ENCODE measurements at places on chromosomes 11 and 22. TPM values are rescaled to one million over a fixed set of nuclear protein-coding genes. Genes with fewer than 3 reads are reported as not detected.

DNA sequence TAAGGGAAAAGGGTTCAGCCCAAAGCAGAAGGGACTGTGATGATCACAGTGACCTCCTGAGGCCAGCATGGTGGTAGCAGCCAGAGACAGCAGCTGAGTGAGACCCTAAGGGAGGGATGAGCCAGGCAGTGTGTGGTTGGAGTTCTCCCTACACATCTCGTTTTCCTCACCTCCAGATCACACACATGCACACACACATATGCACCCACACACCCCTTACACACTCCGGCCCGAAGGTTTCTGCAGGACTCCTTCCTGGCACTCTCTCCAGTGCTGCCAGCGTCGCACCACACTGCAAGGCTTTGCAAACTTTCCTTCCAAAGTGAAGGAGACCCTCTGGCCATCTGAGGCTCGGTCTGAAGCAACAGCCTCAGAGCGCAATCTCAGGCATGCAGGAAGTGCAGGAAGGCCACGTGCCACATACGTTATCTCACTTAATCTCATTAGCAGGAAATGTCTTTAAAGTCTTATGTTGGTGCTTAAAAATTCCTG lies 26.9 kb upstream of the TP53I11 start:
- peak; percentile 49 for DNase-seq

- DNase-seq = no peak
Observed at GRCh38 chr11:118699506-118700220, 20.2 kb upstream of the TREH start.

GRCh38 chr22:44111562-44112155 lies 69.1 kb upstream of the PARVG start:
- no peak for DNase-seq

DNA sequence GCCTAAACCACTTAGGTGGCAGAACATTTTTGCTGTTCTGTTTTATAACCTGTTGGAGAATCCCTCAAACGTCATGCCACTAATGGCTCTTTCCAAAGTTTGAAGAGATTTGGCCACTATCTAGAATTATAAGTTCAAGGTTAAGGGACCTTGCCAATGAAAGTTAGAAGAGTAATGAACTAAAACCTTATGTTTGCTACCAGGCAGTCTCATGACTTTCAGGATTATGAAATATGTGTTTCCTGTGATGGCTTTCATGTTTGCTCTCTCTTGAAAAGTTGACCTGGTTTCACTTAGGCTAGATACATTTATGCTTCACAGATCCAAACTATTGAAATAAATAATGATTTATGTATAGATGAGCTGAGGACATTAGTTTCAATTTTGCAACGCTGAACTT lies 340.0 kb downstream of the LRRC4C start:
- no peak for DNase-seq

GRCh38 chr11:126350836-126351235 lies 4.7 kb upstream of the ST3GAL4 start:
- DNase-seq = no peak

GRCh38 chr22:48240148-48240934 lies 1477.9 kb downstream of the TBC1D22A start:
- peak; percentile 88 for DNase-seq

DNA sequence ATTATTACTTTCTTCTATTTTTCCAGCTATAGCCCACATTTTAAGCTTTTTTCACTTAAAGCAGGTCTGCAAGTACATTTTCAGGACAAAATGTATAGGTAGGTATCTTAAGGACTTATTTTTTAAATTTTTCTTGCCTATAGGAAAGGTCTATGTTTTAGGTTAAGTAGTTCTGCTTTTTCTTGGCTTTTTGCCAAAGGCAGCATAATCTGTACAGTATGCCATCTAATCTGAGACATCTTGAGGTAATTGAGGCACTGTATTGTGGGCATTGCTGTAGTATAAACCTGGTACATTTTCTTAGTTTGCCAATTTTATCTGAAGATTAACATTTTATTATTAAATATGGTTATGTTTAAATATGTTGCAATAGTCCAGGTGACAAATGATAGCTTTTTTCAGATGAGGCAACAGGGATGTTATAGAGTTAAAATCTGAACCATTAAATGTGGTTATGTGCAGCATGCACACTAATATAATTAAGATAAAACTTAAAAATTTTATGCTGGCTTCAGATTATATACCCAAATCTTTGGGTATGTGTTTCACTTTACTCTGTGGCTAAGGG lies 42.9 kb downstream of the QSER1 start:
- no peak for DNase-seq

GRCh38 chr11:61045271-61045670 lies 57.0 kb upstream of the CD5 start:
- no peak for DNase-seq

GRCh38 chr11:2769409-2770095 lies 69.8 kb upstream of the KCNQ1OT1 start:
- no peak for DNase-seq

DNA sequence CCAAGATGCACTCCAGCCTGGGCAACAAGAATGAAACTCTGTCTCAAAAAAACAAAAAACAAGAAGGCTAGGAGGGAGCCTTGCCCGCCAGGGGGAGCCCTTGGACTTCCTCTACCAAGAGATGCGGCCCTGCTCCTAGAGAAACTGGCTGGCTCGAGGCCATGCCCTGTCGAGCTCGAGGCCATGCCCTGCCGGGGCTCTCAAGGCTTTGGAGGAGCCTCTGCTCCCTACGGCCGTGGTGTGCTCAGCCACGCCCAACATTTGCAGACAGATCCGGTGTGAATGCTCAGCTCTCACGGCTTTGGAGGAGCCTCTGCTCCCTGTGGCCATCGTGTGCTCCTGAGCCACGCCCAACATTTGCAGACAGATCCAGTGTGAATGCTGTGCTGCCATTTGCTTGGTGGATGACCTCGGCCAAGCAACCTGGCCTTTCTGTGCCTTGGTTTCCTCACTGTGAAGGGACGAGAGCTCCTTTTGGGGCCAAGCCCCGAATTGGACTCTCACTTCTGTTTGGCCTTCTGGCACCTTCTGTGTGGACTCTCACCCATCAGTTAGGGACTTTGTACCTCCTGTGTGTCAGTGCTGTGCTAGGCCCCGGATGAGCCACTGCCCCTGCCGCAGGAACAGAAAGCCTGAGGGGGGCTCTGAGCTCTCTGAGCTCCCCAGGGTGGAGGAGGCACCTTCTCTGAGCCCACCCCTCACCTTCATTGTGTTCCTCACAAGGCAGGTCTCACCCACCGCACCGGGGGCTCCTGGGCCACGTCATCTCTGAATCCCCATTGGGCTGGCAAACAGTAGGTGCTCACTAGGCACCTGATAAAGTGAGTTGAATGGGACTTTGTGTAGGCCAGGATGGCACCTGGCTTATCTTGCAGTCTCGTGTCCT lies 14.1 kb downstream of the C11orf24 start:
- peak; percentile 94 for DNase-seq

DNA sequence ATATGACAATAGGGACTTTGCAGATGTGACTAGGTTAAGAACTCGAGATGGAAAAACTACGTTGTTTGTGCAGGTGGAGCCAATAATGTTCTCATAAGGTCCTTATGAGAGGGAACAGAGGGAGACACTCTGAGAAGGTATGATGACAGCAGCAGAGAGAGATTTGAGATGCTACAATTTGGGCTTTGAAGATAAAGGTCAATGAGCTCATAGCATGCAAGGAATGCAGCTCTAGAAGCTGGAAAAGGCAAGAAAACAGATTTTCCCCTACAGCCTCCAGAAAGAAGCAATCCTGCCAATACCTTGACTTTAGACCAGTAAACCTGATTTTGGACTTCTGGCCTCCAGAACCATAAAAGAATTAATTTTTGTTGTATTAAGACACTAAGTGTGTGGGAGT lies 21.1 kb downstream of the FAM76B start:
- no peak for DNase-seq

GRCh38 chr11:130725421-130726233 lies 190.7 kb downstream of the SNX19 start:
- DNase-seq = no peak

DNA sequence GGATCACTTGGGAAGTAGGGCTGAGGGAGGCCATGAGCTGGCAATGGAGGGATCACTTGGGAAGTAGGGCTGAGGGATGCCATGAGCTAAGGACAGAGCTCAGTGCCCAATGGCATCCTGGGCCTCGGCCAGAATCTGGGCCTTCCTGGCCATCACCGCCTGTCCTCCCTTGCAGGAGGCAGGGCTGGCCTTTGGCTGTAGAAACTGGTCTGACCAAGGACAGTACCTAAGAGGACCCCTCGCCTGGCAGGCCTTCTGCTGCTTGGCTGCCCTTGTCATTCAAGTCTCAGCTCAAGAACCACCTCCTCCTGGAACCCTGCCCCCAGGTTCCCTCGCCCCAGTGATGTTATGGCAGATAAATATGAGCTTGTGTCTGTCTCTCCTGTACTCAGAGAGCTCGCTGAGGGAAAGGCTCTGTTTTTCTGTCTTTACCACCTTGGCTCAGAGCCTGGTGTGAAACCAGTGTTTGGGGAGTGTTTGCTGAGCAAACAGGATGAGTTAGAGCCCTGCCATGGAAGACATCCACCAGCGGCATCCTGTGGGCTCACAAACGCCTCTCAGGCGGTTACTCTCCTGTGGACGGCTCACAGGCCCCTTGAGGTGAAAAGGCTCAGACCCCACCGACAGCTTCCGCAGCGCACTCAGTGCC lies 19.3 kb upstream of the RASL10A start:
- no peak for DNase-seq

DNA sequence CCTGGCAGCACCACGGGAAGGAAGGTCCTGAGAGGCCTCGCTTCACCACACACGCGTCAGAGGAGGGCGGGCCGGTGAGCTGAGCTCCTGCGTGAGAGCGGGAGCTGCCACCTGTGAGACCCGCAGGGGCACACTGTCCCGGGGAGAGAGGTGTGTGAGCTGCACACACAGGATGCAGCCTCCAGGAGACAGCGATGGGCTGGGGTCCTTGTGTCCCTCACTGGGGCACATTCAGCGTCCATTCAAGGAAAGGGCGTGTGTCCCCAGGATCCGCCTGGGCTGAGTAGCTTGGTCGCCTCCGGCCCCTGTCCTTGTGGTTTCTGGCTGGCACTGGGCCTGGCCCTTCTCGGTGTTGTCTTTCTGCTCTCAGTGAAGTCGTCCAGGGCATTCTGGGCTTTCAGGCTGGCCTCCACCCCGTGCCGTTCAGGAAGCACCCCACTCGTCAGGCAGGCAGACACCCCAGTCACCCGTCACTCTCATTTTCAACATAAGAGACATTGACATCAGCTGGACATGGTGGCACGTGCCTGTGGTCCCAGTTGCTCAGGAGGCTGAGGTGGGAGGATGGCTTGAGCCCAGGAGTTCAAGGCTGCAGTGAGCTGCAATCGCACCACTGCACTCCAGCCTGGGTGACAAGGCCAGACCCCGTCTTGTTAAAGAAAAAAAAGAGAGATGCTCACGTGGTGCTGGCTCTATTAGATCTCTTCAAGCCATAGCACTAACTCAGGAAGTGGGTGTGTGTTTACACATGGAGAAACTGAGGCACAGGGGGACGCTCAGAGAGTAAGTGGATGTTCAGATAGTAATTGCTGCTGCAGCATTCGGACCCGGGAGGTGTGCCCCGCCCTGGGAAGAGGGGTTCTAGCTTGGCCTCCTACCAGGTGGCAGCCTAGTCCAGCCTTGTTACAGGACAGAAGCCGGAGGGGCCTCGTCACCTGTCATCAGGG lies 1081.6 kb downstream of the BRD1 start:
- no peak for DNase-seq

GRCh38 chr11:93407777-93408401 lies 77.3 kb downstream of the DEUP1 start:
- DNase-seq = no peak

DNA sequence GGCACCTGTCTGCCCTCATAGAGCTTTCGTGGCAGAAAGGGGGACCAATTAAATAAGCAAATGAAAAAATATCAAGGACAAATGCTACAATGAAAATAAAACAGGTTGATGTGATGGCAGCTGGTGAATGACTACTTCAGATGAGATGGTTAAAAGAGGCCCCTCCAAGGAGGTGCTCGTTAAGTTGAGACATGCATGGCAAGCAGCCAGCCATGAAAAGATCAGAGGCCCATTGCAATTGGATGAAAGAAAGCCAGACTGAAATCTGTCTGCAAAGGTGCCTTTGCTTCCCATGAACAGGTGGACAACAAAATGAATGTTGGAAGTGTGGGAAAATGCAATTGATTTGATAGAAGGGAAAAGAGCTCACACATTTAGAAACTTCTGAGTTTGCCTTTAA lies 848 bp upstream of the TRPC6 start:
- DNase-seq = peak; percentile 24

DNA sequence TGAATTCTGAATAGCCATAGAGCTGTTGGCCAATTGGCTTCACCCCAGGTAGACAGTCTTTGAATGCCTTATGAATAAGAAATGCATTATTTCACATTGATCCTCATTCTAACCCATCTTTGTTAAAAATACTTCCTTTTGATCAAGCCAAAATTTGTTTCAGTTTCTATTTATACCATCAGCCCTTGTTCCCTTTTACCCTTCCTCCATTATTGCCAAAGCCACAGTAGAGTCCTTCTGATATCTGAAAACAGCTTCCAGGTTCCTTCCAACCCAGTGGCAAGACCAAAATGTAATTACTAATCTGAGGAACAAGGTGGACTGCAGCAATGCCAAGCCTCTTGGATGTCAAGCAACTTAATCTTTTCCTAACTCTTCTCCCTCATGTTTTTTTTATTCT lies 458.8 kb downstream of the BUD13 start:
- no peak for DNase-seq

DNA sequence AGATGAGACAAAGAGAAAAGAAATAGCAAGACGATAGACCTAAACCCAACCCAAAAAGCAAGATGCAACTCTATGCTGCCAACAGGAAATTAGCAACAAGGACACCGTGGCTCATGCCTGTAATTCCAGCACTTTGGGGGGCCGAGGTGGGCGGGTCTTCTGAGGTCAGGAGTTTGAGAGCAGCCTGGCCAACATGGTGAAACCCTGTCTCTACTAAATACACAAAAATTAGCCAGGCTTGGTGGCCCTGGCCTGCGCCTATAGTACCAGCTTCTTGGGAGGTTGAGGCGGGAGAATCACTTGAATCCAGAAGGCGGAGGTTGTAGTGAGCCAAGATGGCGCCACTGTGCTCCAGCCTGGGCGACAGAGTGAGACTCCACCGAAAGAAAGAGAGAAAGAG lies 24.3 kb upstream of the IL10RA start:
- DNase-seq = no peak

- DNase-seq = peak; percentile 62
Observed at GRCh38 chr11:46381819-46382645, 563 bp downstream of the MDK start.

The P2RY2 gene
- 0.45 TPM for total RNA-seq

The OR8G5 gene
- not detected for total RNA-seq

The BDNF gene
- total RNA-seq = 2.1 TPM

The RAG1 gene
- 0.84 TPM for total RNA-seq

The CCDC73 gene
- total RNA-seq = not detected

The LMO2 gene
- 0.92 TPM for total RNA-seq

The RIC3 gene
- total RNA-seq = 29.5 TPM

The MRPL11 gene
- 82.0 TPM for total RNA-seq

The GLB1L3 gene
- 0.09 TPM for total RNA-seq

Data from neural progenitor cell (in vitro differentiated cells).